ENCODE measurements at places on chromosomes 16 and 17.

- no peak for DNase-seq
Measured at GRCh38 chr16:878072-878784, 77.7 kb upstream of the GNG13 start.

DNA sequence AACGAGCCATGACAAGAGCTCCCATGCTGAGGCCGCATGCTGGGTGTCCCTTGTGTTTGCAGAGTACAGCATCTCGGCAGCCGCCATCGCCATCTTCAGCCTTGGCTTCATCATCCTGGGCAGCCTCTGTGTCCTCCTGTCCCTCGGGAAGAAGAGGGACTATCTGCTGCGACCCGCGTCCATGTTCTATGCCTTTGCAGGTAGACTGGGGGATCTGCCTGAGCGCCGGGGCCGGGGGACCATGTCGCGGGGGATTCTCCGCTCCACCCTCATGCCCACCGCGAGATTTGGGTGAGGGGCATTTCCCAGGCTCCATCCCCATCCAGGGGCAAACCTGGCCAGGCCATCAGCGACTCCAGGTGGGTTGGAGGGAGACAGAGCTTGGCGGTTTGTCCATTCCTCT, 10.7 kb downstream of the CACNG1 start:
- no peak for DNase-seq

GRCh38 chr17:40065769-40066510, 3.2 kb downstream of the THRA start:
- DNase-seq, result no peak

DNA sequence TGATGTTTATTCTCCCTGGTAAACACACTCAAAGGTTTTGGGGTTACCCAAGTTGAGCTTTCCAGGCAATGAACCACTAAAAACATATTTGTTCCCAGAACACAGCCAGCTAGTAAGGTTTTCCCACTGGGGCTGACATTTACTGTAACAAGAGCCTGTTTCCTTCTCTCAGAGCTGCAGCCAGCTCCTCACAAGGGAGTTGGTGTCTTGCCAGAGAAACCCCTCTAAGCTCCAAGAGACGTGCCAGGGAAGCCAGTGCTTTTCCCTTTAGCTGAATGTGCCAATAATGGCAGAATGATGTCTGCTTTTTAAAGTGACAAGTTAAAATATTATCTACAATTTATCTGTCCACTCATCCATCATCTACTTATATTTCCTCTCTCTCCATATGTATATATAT, 170.8 kb upstream of the RBFOX1 start:
- no peak for DNase-seq

DNA sequence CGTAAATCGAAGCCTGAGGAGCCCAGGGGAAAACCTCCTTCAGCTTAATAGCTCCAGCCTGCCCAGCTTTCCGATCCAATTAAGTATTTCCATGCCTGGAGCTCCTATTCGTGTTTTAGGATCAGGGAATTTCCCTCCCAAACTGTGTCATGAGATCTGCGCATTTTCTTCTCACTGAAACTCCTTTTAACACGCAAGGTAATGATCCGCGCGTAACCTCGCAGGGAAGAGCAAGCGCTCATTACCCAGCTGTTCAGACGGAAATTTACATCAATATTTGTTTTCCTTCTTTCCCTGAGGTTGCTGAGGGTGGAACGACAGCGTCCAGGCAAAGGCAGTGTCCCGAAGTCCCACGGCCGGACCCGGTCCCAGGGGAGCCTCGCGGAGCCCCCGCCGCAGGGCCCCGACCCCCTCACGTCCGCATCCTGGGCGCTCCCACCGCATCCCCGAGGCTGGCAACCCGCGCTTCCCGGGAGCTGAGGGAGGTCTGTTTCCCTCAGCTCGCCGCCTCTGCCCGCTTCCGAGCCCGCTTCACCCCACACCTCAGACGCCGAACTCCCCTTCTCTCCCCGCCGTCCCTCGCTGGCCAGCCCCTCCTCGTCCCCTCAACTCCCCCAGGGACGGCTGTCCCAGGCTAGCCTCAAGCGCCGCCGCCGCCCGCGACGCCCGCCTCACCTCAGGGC, 415 bp downstream of the ABCA5 start:
- DNase-seq, result no peak

GRCh38 chr17:34246446-34246845, 8.6 kb upstream of the CCL2 start:
- no peak for DNase-seq

DNA sequence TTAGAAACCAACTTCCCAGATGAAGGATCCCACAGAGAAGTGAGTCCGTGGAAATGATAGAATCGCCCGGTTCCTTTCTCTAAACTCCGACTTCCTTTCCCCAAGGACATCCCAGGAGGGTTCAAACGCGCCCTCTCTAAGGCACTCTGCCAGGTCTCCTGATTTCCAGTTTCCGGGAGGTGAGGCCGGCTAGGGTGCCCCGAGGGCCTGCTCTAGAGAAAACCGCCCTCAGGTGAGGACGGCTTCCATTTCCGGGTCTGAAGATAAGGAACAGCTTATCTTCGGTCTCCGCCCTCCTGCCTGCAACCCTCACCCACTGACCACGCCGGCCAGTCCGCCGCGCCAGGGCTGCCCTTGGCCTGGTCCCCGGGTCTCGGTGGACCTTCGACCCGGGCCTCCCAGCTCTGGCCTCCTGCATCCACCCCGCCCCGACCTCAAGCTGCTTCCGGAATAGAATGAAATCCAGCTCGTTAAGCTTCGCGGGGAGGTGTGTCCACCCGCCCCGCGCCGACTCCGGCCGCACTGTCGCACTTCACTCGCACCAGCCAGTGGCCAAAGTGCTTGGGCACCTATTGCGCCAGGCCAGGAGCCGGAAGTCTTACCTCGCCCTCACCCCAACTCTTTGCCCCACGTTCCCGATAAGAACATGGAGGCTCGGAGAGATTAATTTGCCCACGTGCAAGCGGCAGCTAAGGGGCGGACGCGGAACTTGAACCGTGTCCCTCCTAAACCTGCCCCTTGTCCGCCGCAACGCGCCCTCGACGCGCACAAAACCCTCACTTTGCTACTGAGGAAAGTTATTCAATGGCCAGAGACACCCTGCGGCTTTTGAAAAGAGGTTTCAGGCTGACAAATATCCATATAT, 836 bp upstream of the MMP15 start:
- no peak for DNase-seq

GRCh38 chr17:76253841-76254240, 11.3 kb upstream of the UBALD2 start:
- DNase-seq, result no peak

- no peak for DNase-seq
Measured at GRCh38 chr16:82382521-82382920, 212.5 kb upstream of the MPHOSPH6 start.

DNA sequence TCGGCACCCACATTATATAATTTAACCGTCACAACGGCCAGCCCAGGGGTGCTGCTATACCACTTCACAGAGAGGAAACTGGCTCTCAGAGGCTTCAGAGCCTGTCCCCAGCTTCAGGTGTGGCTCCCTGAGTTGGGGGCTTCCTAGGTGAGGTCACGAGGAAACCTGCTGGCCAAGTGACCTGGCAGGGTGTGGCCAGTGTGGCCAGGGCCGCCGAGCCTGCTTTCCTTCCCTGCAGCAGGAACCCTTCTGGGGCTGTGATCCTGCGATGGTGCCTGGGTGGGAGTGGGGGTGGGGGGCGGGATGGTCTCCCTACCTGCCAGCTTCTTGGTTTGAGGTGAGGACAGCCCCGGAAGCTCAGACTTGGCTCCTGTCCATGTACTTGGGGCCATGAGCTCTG, 39.9 kb downstream of the ADCY7 start:
- DNase-seq, result no peak

DNA sequence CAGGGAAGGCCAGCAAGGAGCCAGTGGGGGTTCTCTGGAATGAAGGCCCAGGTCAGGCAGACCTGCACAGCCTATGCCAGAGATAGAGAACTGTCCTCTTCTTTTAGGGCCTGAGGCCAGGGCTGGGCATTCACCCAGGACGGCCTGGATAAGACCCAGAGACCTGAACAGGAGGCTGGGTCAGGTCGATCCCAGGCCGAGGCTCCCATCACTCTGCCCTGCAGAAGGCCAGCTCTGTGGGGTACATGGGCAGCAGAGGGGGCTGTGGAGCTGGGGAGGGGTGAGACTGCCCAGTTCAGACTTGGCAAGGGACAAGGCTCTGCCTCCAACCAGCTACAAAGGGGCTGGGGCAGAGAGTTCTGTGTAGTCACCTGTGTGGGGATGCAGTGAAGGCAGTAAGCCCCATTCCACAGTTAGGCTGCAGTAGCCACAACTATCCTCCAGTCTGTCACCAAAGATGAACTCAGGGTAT, 14.6 kb downstream of the HSD11B2 start:
- no peak for DNase-seq

DNA sequence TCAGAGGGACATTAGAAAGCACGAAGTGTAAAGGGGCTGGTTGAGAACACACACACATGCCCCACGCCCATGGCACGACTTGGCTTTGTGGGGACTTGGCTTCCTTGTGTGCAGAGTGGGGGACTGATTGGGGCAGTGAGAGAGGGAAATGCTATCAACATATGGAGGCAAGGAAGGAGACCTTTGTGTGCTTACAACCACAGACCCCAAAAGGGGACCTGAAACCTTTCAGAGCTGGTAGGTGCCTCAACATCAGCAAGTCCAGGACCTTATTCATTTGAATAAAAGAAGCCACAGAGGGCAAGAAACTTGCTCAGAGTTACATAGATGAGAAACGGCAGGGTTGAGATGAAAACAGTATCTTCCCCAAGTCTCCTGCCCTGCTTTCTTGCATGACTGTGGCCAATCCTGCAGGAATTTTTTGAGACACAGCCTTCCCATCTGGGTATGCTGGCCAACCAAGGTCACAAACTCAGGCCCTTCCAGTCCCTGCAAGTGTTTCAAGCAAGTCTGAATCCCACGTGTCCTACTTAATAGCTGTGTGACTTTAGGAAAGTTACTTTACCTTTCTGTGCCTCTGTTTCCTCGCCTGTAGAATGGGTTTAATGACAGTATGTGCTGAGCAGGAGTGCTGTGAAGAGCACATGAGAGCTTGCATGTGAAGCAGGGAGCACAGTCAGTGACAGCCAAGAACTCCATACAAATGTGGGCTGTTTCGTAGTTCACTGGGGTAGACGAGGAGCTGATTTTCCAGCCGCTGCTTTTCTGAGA, 26.2 kb downstream of the C16orf78 start:
- no peak for DNase-seq

DNA sequence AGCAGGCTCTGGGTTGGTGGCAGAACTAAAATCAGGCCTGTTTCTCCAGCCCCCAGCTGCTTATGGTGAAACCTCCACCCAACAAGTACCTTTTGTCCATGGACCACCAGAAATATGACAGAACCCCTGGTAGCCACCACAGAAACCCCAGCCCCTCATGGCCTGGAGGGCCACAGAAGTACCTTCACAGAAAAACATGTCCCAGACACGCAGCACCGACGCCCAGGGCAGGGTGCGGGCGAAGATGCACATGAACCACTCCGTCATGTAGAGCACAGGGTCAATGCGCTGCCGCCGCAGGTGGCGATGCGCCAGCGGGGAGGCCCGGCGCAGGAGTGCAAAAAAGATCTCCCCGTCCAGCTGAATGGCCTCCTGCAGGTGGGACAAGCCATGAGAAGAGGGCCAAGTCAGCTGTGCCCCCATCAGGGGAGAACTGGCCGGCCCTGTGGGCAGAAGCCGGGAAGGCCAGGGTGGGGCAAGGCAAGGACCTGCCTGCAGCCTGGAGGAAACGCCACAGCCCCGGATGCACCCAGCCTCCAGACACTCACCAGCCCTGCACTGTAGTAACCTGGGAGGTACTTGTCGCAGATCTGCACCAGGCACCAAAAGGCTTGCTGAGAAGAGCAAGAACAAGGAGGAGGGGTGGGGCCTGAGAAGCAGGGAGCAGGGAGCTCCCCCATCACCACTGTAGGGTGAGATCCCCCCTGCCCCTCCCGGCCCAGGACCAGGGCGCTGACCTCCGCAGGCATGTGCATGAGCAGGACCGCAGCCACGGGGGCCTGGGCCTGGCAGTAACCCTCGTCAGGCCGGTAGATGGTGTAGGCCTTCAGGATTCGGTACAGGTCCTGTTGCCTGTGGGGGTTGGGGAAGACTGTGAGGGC, 4.1 kb upstream of the CD2BP2 start:
- DNase-seq, result no peak

- DNase-seq, result no peak
Measured at GRCh38 chr17:15490634-15491261, 23.3 kb upstream of the CDRT4 start.

GRCh38 chr17:37086948-37087347, 138.2 kb downstream of the AATF start:
- DNase-seq, result no peak

- DNase-seq, result no peak
Measured at GRCh38 chr16:28845761-28846079, 428 bp downstream of the TUFM start.

- no peak for DNase-seq
Measured at GRCh38 chr16:73058616-73059409, 10.9 kb upstream of the ZFHX3 start.

GRCh38 chr17:65029605-65030336, 26.8 kb downstream of the GNA13 start:
- no peak for DNase-seq

DNA sequence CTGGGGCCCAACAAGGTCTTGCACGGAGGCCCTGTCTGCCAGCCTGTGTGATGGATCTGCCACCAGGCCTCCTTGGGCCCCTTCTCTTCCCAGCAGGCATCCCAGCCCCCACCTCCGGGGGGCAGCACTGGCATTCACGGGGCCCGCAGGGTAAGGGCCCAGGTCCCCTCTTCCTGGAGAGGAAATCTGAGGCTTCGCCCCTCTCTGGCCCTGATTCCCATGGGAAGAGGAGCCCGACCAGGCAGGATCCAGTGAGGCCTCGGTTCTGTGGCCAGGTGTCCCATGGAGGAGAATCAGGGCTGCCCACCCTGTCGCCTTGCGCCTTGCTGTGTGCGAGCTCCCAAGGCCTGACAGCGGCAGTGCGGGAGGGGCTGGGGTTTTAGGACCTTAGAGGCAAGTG, 48.4 kb downstream of the PDPK1 start:
- no peak for DNase-seq

DNA sequence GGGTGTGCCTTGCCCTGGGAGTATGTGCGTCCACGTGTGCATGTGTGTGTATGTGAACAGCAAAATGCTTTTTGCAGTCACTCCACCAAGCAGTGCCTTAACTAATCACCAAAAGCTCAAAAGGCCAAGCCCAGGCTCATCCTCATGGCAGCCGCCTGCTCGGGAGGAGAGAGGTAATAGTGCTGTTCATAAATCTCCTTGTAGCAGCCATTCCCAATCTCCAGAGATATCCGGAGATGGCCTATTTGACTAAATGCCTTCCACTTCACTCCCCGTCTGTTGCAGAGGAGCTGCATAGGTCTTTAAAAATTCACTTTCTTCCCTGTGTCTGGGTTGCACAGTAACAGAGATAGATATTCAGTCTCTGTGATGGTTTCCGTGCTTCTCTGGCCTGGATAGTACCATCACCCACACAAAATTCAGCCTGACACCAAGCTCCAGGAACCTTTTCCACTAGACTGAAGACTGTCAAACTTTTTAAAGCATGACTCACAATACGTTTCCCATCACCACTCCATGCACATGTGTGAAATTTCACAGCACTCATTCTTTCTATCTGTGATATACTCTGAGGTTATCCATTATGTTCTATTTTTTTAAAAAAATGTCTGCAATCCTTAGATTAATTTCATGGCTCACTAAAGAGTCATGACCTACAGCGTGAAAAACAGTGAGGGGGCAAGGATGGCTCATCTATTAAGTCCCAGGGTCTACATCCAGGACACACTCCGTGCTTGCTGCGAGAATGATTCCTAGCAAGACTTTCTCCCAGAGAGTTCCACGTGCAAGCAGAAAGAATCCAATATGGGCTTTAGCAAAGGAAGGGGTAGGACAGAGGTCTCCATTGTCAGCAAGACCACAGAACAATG, 357.8 kb downstream of the GRIN2A start:
- no peak for DNase-seq

Measured in D721Med (cell line).